ENCODE measurements at places on chromosomes 7 and 10.

DNA sequence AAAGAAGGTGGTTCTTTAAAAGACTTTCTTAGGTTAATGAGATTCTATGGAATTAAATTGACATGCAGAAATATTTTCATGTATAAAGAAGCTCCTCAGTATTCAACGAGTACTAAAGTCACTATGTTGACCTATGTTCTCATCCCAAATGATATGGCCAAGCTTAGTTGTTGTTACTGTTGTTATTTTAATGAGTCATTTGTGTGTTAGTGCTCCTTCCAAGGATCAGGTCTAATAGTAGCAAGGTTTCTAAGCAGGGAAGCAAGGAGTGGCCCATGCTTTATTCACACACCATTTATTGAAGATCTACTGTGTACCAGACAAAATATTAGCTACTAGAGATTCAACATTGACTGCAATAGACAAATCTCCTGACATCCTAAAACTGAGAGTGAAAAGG lies 41.9 kb downstream of the LRRN3 start:
- no peak for DNase-seq

DNA sequence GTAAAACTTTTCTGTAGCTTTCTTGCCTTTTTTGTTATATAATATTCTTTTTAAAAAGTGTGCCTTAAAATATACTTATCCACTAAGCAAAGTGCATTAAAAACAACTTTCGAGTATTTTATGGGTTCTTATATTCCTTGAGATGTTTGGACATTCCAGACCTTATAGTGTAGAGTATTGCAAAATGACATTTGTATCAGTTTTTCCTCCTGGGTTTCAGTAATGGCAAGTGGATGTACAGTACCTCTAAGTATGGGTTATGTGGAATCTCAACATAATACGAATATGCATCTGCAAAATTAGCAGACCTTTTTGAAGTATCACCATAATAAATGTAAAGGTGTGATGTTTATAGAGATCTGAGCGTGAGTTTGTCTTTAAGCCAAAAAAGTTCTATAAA lies 2.7 kb downstream of the CDK13 start:
- no peak for DNase-seq

- DNase-seq: no peak
Measured at GRCh38 chr7:103542470-103542869, 96.5 kb upstream of the SLC26A5 start.

- DNase-seq: no peak
Measured at GRCh38 chr10:128286762-128287500, 160.7 kb upstream of the MKI67 start.

- no peak for DNase-seq
Measured at GRCh38 chr10:99975942-99976809, 33.6 kb downstream of the DNMBP start.

GRCh38 chr7:13115157-13115772 lies 427.8 kb downstream of the ARL4A start:
- DNase-seq: no peak

GRCh38 chr7:90007831-90008230 lies 146.4 kb upstream of the STEAP1 start:
- no peak for DNase-seq

DNA sequence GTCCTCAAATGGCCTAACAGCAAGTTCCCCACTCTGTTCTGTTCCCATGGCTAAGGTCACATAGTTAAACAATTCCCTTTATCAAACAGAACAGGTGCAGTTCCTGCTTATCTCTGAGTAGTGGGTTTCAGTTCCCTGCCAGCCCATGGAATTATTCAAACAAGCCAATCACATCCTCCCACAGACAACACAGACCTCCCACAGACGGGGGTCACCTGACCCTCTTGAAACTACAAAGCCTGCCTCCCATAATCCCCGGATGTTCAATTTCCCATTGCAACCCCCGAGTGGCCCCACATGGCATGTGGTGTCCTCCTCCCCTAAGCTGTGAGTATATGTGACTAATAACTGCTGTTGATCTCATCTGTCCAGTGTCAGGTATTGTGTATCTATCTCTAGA lies 64.1 kb downstream of the TMEM168 start:
- DNase-seq: no peak

- DNase-seq: no peak
Measured at GRCh38 chr10:106992055-106992454, 172.5 kb downstream of the SORCS1 start.

DNA sequence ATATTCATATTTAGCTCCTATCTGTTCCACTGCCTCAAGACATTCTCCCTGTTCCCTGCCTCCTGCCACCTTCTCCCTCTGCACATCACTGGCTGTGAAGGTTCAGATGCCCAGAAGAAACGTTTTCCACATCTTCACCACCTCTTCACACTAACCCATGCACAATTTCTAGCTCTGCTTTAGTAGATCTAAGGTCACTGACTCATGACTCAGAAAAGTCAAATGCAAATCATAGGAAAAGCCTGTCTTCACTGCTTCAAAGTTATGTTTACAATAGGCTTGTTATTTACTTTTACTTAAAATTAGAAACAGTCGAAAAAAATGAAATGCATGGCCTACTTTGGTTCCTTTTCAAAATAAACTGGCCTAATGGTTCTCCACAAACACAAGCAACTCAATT lies 2.5 kb downstream of the SCRN1 start:
- DNase-seq: no peak

GRCh38 chr10:11602358-11602757 lies 9.1 kb downstream of the USP6NL start:
- no peak for DNase-seq

DNA sequence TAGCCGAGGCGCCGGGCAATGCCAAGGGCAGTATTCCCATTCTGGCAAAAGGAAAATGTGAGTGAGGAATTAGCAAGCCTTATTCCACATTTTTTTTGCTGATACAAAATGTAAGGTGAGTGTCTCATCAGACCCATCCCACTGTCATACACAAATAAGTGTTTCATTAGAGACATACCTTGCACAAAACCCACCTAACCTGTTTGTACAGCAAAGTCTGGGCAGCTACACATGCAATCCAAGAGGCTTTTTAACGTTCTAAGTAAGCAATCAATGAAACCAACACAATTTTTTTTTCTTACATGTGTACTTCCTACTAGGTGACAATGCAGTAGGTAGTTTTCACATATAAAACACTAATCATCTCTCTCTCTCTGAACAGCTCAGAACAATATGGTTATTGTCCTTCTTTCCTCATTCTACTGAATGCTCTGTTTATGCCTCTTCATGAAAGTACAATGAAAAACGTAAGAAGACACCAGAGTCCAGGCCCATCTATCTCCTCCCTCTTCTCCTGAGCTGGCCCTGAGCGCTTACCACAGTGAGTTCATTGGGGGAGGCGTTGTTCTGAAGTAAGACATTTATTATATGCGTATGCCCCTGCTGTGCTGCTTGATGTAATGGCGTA lies 217.2 kb downstream of the ANK3 start:
- DNase-seq: no peak

DNA sequence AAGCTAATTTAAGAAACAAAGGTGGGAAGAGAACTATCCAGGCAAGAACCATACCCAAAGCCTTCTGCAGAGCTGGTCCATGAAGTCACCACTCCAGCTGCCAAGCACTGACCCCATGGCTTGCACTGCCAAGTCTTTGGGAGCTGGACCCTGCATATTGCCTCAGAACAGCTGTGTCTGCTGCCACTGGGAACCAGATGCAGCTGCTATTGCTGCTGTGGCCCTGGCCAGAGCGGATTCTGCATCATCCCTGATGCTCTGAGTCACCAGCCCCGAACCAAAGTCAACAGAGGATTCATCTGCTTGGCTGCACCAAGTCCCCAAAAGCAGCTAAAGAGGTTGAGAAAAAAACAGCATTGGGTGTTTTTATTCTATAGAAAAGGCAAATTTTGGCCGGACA lies 39.2 kb upstream of the GSAP start:
- DNase-seq: no peak

DNA sequence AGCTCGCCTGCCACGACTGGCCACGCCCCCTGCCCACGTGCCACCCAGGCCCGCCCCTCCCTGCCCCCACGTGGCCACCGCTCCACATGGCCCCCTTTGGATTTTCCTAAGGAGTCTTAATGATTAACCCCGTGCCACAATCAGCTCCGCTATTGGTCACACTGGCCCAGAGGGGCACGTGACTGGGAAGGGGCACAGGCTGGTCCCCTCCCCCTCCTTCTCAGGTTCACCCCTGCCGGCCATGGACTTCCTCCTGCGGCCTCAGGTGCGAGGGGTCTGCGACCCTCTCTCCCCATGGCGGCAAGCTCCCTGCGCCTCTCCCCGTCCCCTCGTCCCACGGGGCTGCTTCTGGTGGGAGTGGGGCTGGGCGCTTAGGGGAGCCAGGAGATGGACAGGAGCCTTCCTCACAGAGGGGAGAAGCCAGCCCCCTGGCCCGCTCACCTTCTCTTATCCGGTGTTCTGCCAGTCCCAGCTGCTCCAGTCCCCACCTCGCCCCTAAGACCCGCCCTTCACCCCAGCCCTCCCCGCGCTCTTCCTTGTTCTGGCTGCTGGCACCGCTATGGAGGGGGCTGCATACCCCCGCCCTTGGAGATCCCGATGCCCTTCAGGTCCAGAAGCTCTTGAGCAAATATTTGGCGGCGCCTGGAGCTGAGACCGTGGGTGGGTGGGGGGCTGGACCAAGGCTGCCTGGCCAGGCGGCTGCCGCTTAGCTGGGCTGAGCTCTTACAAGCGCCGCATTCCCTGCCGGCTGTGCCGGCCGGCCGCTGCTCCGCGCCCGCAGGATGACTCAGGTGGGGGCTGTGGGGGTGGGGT lies 3.2 kb downstream of the SLC4A2 start:
- DNase-seq: no peak

GRCh38 chr10:1123972-1124371 lies 67.8 kb downstream of the WDR37 start:
- no peak for DNase-seq

- no peak for DNase-seq
Measured at GRCh38 chr7:81036871-81037270, 118.0 kb upstream of the SEMA3C start.

- no peak for DNase-seq
Measured at GRCh38 chr10:62037890-62038608, 136.6 kb downstream of the ARID5B start.

GRCh38 chr10:32111585-32111984 lies 55.4 kb upstream of the KIF5B start:
- no peak for DNase-seq

GRCh38 chr10:76624470-76624869 lies 1013.1 kb downstream of the KCNMA1 start:
- DNase-seq: no peak

DNA sequence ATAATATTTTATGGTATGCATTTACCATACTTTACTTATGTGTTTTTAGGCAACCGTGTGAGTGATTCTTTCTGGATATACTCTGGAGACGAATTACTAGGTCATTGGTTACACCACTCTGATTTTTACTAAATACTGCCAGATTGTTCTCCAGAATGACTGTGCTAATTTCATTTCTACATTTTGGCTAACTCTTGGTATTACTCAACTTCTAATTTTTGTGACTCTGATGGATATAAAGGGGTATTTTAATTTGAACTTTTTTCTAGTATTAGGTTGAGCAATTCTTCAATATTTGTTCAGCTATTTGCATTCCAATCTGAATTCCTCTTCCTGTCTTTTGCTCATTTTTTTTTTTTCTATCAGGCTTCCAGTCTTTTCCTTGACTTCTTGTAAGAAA lies 223.6 kb downstream of the MDFIC start:
- DNase-seq: no peak

- DNase-seq: no peak
Measured at GRCh38 chr10:86752311-86752710, 4.1 kb upstream of the BMPR1A start.

GRCh38 chr7:24659505-24659904 lies 86.3 kb downstream of the PALS2 start:
- DNase-seq: no peak

DNA sequence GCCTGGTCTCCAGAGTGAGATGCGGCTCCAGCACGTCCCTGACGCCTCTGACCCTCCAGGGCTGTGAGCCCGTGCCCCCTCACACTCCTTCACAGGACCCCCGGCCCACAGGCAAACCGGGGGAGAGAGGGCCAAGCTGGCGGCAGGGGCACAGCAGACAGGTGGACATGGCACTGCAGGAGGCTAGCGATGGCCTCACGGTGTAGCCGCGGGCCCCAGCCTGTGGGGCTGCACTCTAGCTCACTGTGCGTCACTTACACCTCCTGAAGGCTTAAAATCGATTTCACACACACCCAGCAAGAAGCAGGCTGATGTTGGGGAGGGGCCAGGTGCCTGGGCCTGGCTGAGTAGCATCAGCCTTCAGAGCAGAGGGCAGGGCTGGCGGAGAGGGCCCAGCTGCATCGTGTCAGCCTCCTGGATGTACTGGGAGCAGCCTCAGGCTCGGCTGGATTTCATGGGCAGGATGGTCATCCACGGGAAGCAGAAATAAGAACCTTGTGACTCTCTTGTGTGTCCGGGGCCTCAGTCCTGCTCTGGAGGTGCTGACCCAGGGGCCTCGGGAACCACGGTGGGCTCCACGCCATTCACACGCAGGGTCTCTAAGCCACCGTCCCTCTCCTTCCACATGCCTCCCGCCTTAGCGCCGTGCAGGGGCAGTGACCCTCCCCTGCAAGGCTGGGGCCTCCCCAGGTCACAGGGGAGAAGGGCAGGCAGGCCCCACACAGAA lies 19.4 kb upstream of the KNDC1 start:
- DNase-seq: no peak

DNA sequence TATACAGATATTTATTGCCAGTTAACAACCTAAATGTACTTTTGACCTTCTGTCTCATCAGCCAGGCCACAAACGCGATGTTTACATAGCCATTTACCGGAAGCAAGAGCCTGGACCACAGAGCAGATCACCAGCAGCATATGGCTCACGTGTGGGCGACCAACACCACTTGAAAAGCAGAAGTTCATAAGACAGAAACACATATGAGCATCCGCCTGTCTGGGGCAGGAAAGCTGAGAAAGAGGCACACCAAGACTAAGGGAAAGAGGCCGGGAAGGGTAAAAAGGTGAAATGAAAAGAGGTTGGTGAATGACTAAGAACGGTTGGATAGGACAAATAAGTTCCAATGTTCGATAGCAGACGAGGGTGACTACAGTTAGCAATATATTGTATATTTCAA lies 1.3 kb downstream of the ABCB1 start:
- DNase-seq: peak; percentile 27

DNA sequence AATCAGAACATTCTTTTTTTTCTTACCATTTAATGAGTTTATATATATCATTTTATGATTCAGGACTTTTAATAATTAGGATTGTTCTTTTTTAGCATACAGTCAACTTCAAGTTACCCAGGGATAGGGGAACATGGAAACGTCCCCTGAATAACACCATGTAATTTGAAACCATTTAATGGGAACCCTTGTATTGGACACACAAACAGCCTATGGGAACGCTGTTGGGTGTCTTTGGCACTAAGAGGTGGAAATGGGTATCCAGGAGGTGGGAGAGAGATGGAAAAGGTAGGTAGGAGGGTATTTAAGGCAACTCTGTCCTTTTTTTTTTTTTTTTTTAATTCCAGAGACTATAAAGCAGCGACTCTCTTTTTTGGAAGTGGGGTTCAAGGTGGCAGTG lies 2.6 kb downstream of the LUC7L2 start:
- DNase-seq: no peak

- DNase-seq: no peak
Measured at GRCh38 chr10:96718304-96718990, 1.9 kb downstream of the PIK3AP1 start.

Data from stimulated activated CD8-positive, alpha-beta memory T cell treated with anti-CD3 and anti-CD28 coated beads, Interleukin-2, amount 100 ng/mL, for 48 hours (primary cell).